ENCODE measurements at places on chromosomes 7 and 10. TPM values are rescaled to one million over a fixed set of nuclear protein-coding genes. Genes with fewer than 3 reads are reported as not detected.

Gene SAMD9
- total RNA-seq: 9.7 TPM

Gene SPDYE6
- not detected for total RNA-seq

Gene HOXA4
- total RNA-seq: not detected

Gene SLC26A4
- 0.05 TPM for total RNA-seq

Gene CTBP2
- total RNA-seq: 32.0 TPM

Gene BICC1
- 105 TPM for total RNA-seq

Gene CCDC3
- 0.81 TPM for total RNA-seq

Gene MARVELD1
- 42.2 TPM for total RNA-seq

Gene SSBP1
- 169 TPM for total RNA-seq

Gene TRIM50
- not detected for total RNA-seq

Gene GNG11
- 48.0 TPM for total RNA-seq

Gene CFAP46
- total RNA-seq: 0.69 TPM

Gene AP5Z1
- total RNA-seq: 19.7 TPM

Gene CPN1
- total RNA-seq: not detected

Gene GIMAP7
- 0.49 TPM for total RNA-seq

Gene PNLIPRP3
- total RNA-seq: not detected

Gene RNF148
- total RNA-seq: 0.19 TPM

Gene CDHR3
- total RNA-seq: 1.6 TPM

Gene HOXA7
- not detected for total RNA-seq

Gene STAMBPL1
- total RNA-seq: 29.6 TPM

Gene KLF14
- total RNA-seq: not detected

Gene ADAM8
- 1.2 TPM for total RNA-seq

Gene PPRC1
- total RNA-seq: 11.9 TPM

Gene OR2AE1
- total RNA-seq: not detected

Gene CABCOCO1
- total RNA-seq: not detected

Gene IL2RA
- total RNA-seq: not detected

Gene VAX1
- total RNA-seq: not detected

Gene MYPN
- 0.12 TPM for total RNA-seq

Gene CYP3A5
- total RNA-seq: not detected

Gene COL13A1
- 7.6 TPM for total RNA-seq

Gene SSMEM1
- not detected for total RNA-seq

Gene FAM13C
- total RNA-seq: 6.1 TPM

Gene PLOD3
- 58.8 TPM for total RNA-seq

Gene CD36
- total RNA-seq: 60.9 TPM

Gene CNNM1
- 0.05 TPM for total RNA-seq

Gene TRIM56
- 12.6 TPM for total RNA-seq

Gene AKR1D1
- not detected for total RNA-seq

Gene C10orf62
- total RNA-seq: not detected

Gene HOXA1
- not detected for total RNA-seq

Gene C10orf95
- total RNA-seq: not detected

Gene PSAP
- total RNA-seq: 1,504 TPM

Gene ZNF679
- not detected for total RNA-seq

Measured in cardiac ventricle fibroblast (primary cell).